Fibroblast of villous mesenchyme (primary cell): ENCODE measurements at places on chromosomes 5 and 9.

GRCh38 chr5:72608297-72608696 is 101.1 kb upstream of the ZNF366 start:
- no peak for DNase-seq

GRCh38 chr5:113245427-113246225 is 189.2 kb downstream of the TSSK1B start:
- no peak for DNase-seq

DNA sequence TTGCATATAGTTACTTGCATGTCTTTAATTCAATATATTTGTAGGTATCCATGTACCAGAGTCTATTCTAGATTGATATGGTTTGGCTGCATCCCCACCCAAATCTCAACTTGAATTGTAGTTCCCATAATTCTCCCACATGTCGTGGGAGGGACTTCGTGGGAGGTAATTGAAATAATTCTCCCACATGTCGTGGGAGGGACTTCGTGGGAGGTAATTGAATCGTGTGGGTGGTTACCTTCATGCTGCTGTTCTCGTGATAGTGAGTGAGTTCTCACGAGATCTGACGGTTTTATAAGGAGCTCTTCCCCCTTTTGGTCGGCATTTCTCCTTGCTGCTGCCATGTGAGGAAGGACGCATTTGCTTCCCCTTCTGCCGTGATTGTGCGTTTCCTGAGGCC is 16.5 kb downstream of the FBXL7 start:
- DNase-seq: no peak

GRCh38 chr9:131843989-131844744 is 104.3 kb upstream of the RAPGEF1 start:
- no peak for DNase-seq

- no peak for DNase-seq
Observed at GRCh38 chr9:38771593-38771992, 51.7 kb upstream of the FAM240B start.

GRCh38 chr9:115668521-115668920 is 485.1 kb upstream of the PAPPA start:
- DNase-seq: peak; percentile 92

DNA sequence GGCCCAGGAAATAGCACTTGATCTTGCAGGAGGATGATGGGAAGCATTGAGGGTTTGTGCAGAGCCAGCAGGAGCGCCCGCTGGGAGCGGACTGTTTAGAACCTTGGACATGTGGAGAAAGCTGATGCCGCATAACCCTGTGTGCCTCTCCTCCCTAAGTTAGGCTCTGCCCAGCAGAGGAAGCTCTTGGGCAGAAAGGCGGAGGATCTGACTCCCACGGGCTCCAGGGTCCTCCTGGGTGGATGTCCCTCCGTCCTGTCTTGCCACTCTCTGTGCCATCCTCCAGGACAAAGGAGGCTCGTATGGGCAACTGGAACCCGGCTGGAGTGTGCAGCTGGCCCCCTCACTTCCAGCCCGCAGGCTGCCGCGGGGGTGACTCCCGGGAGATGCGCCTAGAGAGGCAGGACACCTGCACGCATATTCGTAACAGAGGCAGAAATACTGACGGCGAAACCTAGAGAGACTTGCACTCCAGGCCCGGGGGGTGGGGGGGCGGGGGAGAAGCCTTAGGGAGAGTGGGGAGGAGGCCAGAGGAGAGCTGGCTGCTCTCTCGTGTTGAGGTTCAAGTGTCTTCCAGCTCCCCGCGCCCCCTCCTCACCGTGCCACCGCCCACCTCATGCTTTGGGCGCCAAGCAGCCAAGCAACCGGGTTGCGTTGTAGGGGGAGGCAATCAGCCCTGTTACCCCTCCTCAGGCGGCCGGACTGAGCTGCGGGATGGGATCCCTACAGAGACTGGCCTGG is 5.4 kb upstream of the FOXE1 start:
- DNase-seq: no peak

DNA sequence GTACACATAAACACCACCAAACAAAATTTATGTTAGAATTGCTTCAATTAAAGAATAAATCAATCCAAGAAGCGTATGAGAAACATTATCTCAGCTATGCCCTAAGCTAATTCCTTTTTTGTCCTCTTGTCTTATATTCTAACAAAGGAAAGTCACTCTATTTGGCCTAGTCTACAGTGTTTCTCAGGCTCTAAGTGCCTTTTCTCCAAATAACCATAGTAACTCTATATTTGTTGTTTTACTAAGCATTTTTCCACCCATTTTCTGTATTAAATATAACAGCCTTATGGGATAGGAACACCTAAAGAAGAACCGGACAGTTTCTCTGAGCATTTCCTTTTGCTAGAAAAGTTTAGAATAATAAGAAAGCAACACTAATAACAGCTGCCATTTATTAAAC is 120.1 kb upstream of the MTAP start:
- no peak for DNase-seq

- DNase-seq: no peak
Observed at GRCh38 chr5:71699751-71700150, 19.3 kb upstream of the CARTPT start.

- no peak for DNase-seq
Observed at GRCh38 chr5:61120534-61120933, 41.7 kb downstream of the SMIM15 start.

GRCh38 chr9:4796988-4797853 is 4.5 kb downstream of the RCL1 start:
- peak; percentile 54 for DNase-seq

GRCh38 chr9:95585824-95586223 is 69.1 kb upstream of the PTCH1 start:
- no peak for DNase-seq

DNA sequence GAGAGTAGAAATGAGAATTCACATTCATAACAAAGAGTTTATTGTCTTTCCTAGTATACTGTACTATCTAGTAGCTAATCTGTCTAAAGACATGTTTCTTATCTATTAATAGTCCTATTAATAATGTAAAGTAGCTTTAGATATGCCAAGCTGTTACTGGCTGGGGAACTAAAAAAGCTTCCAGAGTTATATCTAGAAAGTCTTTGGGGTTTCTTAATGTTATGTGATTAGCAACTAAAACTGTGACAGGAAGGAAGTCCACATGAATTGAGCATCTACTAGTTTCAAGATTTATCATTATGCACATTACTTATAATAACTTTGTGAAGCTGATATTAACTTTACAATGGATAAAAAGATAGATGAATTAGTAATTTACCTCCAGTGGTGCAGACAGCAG is 122.7 kb upstream of the CDKN2B start:
- no peak for DNase-seq

DNA sequence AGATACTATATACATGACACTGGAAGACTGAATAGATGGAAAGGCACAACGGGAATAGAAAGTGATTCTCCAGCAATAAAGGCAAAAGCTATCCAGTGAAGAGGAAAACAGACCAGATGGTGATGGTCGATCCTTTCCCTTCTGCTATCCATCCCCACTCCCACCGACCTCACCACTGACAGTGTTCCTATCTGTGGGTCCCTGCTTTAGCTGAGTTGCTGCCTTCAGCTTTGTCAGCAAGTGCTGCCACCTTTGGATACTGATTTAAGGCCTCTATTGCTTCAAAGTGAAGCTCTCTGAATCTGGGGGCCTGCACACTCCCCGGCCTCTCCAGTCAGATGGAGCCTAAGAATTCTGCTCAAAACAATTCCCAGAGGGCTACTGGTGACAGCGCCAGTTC is 32.3 kb downstream of the EPB41L4A start:
- DNase-seq: no peak

GRCh38 chr5:68331192-68332079 is 115.9 kb downstream of the PIK3R1 start:
- peak; percentile 63 for DNase-seq

DNA sequence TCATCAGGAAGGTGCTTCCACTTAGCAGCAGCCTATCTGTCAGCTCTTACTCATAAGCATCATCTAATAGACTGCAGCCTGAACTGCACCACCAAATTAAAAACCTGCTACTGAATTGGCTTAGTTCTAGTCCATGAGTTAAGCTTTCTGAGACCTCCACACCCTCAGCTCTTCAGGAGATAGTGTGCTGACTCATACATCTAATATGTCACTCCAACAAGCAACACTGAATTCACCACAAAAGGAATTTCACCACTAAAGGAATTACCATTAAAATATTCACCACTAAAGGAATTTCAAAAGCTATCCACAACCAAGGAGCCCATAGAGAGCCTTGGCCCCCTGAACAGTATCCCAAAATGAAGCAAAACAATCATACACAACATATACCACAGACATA is 418.5 kb upstream of the RORB start:
- DNase-seq: peak; percentile 48

DNA sequence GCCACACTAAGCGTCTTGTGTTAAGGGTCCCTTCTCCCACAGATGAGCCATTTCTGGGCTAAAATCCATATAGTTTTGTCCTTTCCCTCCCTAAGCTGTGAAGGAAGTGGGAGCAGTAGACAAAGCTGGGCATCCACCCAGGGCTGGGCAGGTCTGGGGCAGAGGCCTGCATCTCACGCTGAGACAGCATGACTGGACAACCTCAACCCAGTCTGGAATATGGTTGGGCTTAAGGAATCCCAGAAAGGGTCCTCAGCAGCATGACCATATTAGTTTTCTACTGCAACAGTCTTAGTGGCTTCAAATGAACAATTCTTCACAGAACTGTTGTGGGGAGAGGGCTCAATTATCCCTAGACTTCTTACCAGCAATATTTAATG is 173.8 kb downstream of the AUH start:
- DNase-seq: no peak

DNA sequence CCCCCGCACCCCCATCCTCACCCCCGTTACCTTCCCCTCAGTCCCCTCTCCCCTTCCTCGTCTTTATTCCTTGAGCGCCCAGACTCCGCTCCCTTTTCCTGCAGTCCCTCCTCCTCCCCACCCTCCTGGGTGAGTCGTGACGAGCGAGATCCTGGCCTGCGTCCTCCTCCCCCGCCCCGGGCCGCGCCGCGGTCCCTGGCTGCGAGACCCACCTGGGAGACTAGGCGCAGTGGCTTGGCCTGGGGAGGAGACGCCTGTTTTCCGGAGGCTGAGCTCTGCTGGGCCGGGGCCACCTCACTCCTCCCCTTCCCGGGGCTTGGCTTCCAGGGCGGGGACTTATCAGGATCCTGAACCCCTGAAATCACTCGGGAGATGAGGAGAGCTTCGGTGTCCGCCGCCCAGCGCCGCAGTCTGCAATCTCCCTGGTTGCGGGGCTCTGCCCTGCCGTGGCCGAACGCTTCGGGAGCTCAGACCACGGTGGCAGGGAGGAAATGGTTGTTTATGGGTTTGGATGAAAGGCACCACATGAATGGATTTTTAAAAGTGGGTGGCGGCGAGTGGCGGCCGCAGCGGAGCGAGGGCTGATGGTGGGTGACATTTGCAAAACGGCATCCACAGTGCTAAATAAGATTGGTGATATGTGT is 984 bp downstream of the STXBP1 start:
- DNase-seq: peak; percentile 71

- DNase-seq: no peak
Observed at GRCh38 chr5:160361624-160362228, 8.7 kb downstream of the C1QTNF2 start.

DNA sequence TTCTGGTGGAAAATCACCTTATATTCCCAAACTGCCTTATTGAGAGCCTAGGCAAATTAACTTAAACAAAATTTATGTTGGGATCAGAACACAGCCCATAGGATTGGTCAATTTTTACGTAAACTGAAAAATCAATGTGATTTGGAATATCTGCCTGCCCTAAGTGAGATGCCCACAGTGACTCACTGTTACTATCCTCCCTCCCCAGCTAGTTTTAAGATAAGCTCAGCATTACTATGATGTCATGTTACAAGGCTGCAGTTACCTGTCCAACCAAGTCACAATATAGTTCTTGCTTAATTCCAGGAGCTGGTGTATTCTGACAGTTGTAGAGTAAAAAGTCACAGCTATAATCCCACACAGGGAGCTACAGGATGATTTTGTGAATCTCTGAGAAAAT is 23.1 kb downstream of the SKP1 start:
- no peak for DNase-seq

DNA sequence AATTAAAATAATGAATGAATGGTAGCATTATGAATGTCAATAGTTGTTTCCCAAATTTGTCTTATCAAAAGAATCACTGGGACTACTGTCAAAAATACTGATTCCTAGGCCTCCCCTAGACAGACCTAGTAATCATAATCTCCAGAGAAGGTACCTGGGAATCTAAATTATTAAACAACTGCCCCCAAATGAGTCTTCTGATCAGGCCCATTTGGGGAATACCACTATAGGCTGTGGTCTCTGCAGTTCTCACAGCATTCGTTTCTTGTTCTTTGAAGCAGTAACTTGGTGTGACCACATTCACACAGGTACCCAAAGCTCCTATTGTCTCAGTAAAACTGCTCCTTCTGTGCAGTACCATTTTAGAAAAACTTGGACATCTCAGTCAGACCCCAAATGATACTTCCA is 230.9 kb downstream of the PIK3R1 start:
- no peak for DNase-seq

DNA sequence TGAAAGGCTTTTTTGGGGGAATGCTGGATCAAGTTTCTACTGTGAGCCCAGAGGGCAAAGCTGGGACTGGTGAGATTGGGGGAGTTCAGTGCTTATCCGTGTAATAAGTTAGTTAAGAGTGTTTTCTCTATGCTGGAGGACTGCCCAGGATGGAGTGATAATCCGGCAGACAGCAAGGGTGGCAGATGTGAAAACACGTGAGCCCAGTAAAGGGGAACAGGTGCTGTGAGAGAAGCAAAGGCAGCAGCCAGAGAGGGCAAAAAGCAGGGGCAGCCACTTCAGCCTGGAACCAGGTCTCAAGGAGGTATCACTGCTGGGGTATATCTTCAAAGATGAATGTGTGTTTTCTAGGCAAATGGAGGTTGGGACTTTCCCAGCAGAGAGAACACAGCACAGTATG is 53.9 kb downstream of the GALNT10 start:
- DNase-seq: no peak

DNA sequence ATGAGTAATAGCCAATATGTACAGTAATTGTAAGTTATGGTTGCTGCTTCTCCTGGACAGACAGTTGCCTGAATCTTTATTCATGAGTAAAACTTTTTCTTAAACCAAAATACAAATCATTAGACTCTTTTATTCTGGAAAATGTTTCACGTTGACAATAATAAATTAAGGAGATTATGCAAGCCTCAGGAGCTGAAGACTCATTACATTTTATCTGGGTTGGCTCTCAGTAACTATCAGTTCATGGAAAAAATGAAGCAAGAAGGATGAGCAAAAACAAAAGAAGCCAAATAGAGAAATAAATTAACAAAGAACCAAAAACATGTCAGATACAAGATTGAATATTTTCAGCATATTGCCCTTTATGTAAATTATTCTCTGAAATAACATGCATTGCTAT is 88.9 kb upstream of the PRR16 start:
- DNase-seq: peak; percentile 51

- no peak for DNase-seq
Observed at GRCh38 chr5:8347984-8348383, 479.0 kb downstream of the MTRR start.

- DNase-seq: no peak
Observed at GRCh38 chr9:136670576-136671253, 8.0 kb downstream of the EGFL7 start.

DNA sequence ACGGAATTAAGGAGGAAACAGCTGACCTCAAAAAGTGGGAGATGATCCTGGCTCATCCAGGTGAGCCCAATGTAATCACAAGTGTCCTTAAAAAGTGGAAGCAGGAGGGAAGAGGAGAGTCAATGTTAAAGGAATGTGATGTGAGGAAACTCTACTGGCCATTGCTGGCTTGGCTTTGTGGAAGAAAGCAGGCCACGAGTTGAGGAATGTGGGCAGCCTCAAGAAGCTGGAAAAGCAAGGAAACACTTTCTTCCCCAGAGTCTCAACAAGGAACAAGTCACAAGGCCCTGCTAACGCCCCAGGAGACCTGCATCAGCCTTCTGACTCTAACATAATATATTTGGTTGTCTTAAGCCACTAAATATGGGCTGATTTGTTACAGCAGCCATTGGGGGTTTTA is 252.8 kb downstream of the PSAT1 start:
- DNase-seq: no peak

GRCh38 chr9:12629067-12629466 is 64.1 kb upstream of the TYRP1 start:
- no peak for DNase-seq
